CD4-positive, alpha-beta T cell treated with Interleukin-21 for 1 hour (primary cell): ENCODE measurements at places on chromosomes 11 and 22.

DNA sequence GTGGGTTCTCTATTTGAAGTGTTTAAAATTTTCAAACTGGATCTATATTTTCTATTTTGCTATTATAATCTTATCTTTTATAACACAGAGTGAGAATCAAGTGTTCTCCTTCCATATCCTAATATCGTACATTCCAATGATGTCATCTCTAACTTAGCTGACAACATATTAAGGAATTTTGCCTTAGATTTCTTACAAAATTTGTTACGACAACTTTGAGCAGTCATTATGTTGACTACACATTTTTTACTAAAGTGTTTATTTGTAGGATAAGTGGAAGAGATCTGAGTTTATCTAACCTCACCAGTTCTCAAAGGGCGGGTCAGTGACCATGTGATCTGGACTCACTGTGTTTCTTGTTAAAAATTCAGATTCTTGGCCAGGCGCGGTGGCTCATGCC, 12.7 kb downstream of the BTG4 start:
- DNase-seq, result no peak

- no peak for DNase-seq
These were observed 27.9 kb upstream of the KRTAP5-7 start for GRCh38 chr11:71499125-71499524.

GRCh38 chr22:19798003-19798665, 37.6 kb downstream of the TBX1 start:
- no peak for DNase-seq

- DNase-seq, result no peak
These were observed 73.4 kb upstream of the HMGXB4 start for GRCh38 chr22:35183917-35184316.

DNA sequence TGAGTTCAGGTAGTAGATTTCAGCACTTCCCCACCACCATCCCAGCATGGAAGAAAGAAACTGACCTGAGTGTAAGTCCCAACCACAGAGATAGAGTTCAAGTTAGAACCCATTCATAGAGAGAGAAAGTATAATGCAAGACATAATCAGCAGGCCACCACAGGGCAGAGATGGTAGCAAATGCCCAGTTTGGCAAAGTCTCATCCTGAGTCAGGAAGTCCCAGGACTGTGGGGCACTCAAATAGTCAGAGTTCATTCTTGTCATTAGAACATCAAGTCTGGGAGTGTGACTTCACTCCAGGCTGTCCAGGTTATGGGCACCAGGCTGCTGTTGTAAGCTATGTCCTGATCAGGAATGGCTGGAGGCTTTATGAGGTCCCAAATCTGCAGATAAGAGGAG, 72.0 kb upstream of the USP47 start:
- DNase-seq, result no peak

DNA sequence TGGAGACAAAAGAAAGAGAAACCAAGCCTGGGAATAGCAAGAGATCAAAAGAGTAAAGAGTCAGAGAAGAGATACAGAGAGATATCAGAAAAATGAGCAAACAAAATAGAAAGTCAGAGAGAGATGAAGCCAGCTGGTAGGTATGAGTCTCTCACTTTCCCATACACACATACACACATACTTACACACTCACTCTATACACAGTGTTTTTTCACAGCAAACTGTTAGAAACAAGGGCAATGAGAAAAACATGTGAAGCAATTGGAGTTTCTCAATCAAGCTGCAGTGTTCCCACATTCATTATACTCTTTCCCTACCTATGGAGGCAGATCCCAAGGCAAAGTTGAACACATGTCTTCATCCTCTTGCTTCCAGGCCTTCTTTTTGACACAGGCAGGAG, 2.6 kb upstream of the NLRP10 start:
- DNase-seq, result no peak

DNA sequence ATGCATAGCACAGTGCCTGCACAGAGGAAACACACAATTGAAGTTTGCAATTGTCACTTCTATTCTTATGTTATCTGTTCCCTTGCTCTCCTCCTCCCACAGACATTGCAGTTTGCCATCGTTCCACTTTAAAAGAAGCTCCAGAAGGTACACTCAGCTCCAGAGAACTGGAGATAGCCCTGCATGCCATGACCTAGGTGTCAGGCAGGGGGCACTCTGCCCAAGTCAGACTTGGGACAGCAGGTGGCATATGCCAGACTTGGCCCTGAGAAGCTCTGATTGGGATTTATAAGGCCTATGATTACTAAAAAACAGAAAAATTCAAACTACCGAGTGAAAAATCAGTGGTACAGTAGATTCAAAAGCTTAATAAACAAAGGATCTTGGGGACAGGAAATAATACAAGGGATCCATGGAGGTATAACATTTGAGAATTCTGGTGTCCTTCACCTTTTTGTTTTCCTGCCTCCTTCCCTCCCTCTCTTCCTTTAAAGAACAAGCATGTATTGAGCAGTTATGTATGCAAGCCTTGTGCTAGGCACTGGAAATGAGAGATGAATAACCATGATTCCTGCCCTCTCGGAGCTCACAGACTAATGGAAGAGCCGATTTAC, 40.0 kb downstream of the TENM4 start:
- DNase-seq, result no peak

DNA sequence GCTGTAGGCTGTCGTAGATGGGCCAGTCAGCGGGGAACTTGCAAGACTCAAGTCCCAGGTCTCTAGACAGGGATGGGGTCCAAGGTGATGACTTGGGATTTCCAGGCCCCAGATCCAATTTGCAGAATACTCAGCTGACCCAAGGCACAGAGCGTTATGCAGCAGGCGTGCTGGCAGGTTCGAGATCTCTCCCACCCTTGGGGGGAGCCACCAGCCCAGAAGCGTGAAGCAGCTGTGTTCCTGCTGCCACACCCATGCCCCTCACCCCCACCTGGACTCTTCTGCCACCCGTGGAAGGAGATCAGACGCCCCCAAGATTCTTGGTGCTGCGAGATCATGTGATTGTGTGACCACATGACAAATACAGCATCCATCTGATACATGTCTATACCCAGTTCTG, 142.6 kb downstream of the BRD1 start:
- DNase-seq, result no peak

DNA sequence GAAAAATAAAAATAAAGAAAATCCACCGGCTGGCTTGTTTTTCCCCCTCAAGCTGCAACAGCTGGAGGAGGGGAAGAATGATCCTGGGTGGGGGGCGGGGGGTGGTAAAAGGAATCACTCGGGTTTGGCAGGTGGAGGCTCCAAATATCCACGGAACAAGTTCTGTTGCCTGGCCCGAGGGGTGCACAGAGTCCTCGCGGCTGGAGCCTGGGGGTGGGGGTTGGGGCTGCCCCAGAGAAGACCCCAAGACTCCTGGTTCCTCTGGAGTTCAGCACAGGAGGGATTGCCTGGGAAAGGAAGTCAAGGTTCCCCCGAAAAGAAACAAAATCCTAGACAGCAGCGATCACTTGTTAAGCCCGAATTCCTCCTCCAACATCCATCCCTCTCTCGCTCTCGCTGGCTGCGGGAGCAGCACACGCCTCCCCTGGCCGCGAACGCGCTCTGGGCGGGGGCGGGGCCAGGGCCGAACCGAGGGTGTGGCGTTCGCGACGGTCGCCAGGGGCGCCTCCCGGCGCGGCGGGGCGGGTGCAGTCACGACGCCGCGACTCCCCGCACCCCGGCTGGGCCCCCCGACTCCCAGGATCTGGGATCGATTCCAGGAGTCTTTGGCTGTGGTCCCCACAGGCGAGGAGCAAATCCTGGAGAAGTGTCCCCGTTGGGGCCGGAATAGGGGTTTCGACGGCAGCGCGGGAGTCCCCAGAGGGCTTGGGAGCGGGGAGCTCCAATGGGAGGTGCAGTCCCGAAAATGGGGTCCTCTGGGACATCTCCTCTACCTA, at the start of gene KCNA4:
Gene KCNA4, minus strand, starts transcription at position 443 of the 776 bp plus-strand sequence. CDS start 4,352 bp downstream, outside the sequence.
- DNase-seq, result no peak

GRCh38 chr22:16801088-16801487, 24.1 kb downstream of the XKR3 start:
- no peak for DNase-seq

DNA sequence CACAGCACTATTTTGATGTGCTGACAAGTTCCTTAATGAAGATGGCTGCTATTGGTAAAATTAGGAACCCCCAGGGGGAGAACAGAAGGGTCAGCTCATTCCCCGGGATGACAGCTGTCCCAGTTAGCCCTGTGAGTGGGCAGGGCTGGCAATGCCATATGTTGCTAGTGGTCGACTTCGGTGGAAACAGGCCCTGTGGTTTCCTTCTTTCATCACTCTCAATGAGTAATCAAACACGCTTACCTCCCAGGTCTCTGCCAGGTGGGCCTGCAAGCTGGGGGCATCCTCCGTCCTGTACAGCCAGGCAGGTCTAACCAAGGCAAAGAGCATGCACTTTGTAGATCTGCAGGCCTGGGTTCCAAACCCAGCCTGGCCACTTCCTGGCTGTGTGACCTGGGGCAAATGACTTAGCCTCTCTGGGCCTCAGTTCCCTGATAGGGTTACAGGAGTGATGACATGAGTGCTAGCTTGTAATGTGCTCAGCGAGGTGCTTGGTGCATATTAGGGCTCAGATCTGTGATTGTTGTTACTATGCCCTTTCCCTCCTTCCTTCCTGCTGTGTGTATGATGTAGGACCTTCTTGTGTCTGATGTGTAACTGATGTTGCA, 85.2 kb downstream of the TSPAN18 start:
- DNase-seq, result no peak

- DNase-seq, result no peak
These were observed 28.2 kb upstream of the DGKZ start for GRCh38 chr11:46319074-46319453.

DNA sequence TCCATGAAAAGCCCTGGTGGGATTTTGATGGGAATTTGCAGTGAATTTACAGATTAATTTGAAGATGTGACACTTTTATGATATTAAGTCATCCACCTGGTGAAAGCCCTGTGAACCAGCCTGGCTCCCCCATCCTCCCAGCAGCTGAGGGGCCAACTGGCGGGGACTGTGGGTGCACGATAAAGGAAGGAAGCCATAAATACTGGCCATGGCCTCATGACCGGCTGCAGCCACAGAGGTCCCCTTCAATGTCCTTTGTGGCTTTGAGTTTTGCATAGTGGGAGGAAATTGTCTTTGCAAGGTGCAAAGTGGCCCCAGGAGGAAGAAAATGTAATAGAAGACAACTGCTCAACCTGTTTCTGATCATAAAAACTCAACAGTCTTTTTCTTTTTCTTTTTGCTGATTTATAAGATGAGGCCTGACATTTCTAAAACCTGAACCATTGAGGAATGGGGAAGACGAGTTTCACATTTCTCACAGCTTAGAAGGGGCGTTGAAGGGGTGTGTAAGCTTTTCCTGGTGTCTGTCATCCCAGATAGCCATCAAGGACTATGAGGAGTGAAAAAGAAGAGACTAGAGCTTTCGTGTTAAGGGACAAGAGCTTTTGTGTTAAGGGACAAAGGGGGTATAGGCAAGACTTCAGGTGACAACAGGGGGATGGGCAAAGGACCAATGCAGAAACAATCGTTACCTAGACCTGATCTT, 6.3 kb upstream of the NDUFV1 start:
- no peak for DNase-seq

DNA sequence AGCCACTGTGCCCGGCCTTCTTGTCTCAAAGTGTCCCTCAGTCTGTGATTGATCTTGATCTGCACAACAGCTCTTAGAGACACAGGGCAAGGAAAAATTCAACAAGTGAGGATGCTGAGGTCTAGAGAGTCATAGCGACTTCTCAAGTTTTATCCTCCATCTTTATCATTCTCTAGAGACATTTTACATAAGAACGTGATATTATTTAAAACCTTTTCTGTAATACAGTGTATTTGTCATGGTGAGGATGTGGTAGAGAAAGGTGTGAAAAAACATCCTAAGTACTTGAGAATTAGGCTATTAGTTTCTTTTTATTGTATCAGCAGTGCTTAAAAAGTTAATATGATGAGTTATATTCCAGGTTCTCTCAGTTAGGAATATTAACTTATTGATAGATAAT, 50.2 kb downstream of the EMSY start:
- peak; percentile 16 for DNase-seq

DNA sequence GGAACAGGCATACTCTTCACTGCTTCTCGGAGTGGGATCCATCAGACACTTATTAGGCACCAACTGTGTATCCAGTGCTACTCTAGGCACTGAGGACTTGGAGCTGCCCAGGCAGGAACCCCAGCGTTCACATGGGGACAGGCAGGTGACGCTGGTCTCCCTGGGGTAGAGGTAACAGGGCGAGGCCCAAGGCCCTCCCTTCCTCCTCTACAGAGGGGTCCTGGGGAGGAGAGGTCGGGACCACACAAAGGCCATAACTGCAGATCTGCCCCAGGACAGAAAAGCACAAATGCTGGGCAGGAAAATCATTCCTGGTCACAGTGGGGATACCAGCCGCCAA, 262.2 kb downstream of the BRD1 start:
- DNase-seq, result no peak

GRCh38 chr11:110835106-110835505, 122.9 kb upstream of the ARHGAP20 start:
- DNase-seq, result no peak

- no peak for DNase-seq
These were observed 117.7 kb downstream of the GALNT18 start for GRCh38 chr11:11504071-11504470.

GRCh38 chr11:87258171-87258833, 220.6 kb downstream of the TMEM135 start:
- no peak for DNase-seq

- DNase-seq, result no peak
These were observed 102.4 kb upstream of the TIMP3 start for GRCh38 chr22:32699001-32699582.

- no peak for DNase-seq
These were observed 28.6 kb downstream of the ALG8 start for GRCh38 chr11:78110830-78111229.

- DNase-seq, result no peak
These were observed 74.6 kb upstream of the YWHAH start for GRCh38 chr22:31869739-31870138.

- DNase-seq, result no peak
These were observed 60.3 kb upstream of the IGLL5 start for GRCh38 chr22:22827187-22827939.

- DNase-seq, result no peak
These were observed 55.0 kb upstream of the ZC3H12C start for GRCh38 chr11:110038201-110038600.

DNA sequence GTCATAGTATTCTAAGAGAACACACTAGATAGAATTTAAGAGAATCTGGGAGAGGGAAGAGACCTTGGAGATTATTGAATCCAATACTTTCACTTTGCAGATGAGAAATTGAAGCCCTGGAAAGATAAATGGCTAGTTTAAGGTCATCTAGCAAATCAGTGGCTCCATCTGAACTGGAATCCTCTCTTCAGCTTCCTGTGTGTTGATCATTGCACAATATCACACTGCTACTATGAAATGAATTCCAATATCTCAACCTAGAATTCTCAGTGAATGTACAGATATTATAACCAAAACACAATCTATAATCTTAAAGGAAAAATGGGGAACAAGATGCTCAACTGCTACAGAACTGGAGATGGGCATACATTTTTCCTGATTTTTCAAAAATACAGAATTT, 44.1 kb downstream of the DCUN1D5 start:
- no peak for DNase-seq

- no peak for DNase-seq
These were observed 14.0 kb downstream of the KCNQ1OT1 start for GRCh38 chr11:2685566-2686359.
